Activated CD4-positive, alpha-beta T cell treated with anti-CD3 and anti-CD28 coated beads, Interleukin-2, amount 10 ng/mL, durations not matched to agents 24 days and 14 days (primary cell): ENCODE measurements at places on chromosomes 6 and 20. TPM values are rescaled to one million over a fixed set of nuclear protein-coding genes. Genes with fewer than 3 reads are reported as not detected.

- DNase-seq = no peak
These were observed 917.7 kb downstream of the PHF3 start for GRCh38 chr6:64553249-64553786.

DNA sequence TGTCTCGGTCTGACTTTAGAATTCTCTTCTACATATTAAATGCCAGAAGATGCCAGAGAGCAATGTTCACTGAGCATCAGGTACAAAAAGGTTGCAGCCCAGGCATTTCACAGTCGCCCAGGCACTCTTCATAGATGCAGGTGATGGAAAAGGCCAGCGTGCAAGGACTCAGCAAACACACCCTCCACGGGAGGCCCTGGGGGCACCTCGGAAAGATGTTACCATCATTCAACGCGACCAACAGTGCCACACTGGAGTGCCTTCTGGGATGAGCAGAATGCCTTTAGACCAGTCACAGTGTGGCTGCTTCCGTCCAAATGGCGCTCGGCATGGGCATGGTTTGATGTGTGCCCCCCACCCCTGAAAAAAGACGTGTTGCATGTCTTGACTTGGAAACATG is 4.5 kb upstream of the RAMACL start:
- DNase-seq = no peak

- no peak for DNase-seq
These were observed 2.0 kb downstream of the HLA-F start for GRCh38 chr6:29724937-29725869.

DNA sequence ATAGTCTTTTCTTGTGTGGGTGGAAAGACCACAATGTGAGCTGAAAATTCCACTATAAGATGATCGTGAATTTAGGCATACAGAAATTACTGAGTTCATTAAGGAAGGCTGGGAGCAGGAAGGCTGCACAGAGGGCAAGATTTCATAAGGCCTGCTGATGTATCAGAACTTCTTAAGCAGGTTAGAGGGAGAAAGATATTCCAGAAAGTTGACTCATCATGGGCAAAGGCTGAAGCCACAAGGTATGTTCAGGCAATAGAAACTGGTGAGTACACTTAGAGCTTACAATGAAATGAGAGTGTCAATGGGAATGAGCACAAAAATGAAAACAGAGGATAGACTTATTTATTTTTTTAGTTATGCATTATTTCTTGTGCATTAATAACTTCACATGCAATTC is 618.6 kb downstream of the CBLN4 start:
- no peak for DNase-seq

TREML1 gene
- total RNA-seq = not detected in 2 replicates

DNA sequence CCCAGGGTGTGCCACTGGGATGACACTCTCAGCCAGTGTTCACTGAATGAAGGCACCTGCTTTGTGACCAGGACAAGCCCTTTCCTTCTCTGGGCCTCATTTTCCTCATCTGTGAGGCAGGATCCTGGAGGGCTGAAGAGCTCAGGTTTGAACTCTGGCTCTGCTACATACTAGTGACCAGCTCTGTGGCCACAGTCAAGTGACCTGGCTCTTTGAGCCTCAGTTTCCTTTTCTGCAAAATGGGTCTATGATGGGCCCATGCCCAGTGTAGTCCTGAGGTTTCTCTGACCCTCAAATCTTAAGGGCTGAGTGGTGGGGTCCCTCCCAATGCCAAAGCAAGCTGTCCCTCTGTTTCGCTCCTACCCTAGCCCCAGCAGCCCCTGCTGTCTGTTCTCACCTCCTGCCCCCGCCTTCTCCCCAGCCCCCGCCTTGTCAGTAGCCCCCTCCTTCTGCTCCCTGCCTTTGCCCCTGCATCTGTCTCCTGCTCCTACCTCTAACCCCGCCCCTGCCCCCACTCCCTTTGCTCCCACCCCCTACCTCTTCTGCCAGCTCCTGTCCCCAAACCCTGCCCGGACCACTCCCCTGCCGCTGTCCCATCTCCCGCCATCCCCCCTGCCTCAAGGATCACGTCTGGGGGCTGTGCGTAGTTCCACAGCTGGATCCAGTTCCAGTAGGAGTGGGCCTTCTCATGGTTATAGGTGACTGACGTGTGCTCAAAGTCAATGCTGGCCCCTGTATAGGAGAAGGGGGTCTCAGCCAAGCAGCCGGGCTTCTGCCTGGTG is 17.0 kb downstream of the SUN5 start:
- no peak for DNase-seq

DNA sequence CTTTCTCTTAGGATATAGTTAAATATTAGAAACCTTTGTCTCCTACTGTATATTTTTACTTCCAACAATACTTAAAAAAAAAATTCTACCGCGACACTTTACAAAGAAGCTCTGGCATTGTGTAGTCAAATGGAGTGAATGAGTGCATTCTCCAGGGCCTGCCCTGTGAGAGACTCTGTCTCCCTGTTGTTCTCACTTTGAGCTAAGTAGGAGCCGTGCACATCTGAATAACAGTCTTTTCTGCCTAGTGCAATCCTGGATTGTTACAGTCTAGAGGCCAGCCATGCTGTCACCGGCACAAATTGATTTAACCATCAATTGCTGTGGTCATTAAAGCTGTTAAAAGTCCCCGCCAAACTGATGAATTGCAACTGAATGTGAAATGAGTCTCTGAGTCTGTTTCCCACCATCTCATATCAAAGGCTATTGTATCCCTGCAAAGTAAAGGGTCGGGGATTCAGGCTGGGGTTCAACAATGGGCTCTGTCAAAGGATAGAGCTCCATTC is 156.0 kb downstream of the RFPL4B start:
- no peak for DNase-seq

- DNase-seq = no peak
These were observed 192.1 kb downstream of the KCNQ5 start for GRCh38 chr6:72813807-72814596.

DNA sequence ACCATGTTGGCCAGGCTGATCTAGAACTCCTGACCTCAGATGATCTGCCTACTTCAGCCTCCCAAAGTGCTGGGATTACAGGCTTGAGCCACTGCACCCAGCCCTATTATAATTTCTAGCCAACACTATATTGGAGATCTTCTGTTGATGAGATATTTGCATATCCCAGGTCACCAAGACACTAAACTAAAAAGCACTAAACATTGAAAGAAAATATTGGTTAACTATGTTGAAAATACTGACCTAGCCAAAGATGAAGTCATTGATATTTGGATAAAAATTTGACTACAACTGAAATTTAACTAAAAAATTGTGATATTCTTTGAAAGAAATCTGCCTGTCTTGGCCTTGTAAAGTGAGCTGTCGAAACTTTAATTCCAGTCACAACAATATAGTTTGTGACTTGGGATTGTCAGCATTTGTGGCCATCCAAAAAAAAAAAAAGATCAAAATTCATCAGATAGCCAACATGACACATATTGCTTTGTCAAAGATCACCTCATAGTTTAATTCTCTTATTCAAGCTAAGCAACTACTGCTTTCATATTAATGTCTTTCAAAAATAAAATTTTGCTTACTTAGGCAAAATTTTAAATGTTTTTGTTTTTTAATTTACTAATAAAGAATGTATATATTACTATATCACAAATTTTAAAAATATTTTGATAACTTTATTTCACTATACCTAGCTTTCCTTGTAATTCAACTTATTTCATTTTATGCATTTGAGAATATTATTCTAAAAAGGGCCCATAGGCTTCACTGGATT is 6.3 kb upstream of the NT5E start:
- DNase-seq = no peak
